ENCODE measurements at places on chromosomes 2 and 18.

DNA sequence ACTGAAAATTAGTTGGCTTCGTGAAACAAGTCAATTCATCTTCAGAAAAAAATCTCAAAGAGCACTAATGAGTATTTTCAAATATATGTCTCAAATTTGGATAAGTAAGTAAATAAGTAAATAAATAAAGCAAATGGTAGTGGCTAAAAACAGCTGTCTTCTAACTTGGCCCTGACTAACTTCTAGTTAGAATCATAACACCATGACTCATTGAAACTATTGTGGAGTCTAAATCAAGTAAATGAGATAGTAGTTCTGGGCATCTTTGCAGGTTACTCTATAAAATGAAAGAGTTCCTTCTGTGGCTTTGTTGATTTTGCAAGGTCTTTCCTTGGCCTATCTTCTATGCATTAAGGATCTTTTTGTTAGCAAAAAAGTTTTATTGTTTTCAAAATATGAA is 110.7 kb downstream of the SLC8A1 start:
- no peak for DNase-seq

GRCh38 chr18:8769509-8770095 is 64.2 kb downstream of the MTCL1 start:
- DNase-seq = no peak

GRCh38 chr2:109128616-109129355 is at the start of gene SH3RF3:
TSS of gene SH3RF3 (plus strand) at chr2:109129205.
- DNase-seq = no peak

- no peak for DNase-seq
Measured at GRCh38 chr2:101264360-101264939, 11.8 kb downstream of the CNOT11 start.

- no peak for DNase-seq
Measured at GRCh38 chr2:122706757-122707223, 951.3 kb downstream of the TSN start.

DNA sequence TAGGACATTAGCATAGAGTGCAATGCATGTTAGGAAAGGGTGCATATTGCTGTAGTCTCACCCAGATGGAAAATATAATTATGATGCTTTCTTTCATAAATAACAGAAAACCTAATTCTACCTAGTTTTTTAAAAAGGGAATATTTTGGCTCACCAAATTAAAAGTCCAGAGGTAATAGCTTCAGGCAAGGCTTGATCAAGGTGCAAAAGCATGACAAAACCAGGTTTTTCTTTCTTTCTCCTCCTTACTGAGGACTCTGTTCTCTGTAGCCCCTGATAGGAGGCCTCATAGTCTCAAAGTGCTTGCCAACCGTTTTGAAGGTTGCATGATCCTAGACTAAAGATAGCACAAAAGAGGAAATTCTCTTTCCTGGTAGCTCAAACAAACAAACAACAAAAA is 349.9 kb downstream of the CTNNA2 start:
- no peak for DNase-seq

DNA sequence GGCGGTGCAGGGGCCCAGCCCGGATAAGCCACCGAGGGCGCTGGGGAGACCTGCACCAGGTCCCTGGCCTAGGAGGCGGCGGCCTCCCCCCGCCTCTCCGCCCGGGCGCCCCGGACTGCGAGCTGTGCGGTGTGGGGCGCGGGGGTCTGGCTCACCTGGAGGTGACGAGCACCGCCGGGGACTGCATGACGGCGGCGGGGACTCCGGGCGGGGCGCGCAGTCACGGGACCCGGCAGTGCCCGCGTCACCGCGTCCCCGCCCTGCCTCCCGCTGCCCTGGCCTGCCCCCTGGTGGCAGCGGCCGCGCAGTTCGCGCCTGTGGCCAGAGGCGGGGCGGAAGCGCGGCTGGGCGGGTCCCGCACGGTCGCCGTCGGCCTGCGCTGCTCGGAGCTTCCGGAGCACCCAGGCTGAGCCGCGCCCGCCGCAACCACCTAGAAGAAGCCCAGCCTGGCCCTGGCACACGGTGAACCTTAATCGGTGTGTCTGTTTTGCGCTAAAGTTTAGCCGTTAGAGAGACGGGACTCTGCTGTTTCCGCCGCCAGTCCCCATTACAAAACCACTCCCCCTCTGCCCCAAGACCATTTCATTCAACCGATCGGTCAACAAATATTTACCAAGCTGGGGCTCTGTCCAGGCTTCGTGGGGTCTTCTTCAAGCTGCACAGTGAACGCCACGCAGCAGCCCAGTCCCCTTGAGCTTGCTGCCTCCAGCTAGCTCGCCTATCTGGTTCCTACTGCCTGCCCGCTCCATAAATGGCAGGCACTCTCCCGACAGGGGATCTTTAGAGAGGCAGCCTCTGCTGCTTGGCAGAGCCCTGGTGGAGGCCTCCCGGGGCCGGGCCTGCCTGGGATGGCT is at the start of gene HS1BP3:
TSS of gene HS1BP3 (minus strand) at position 222 of the 854 bp plus-strand sequence. CDS start at position 187, 35 bp downstream.
- DNase-seq = peak; percentile 81

- DNase-seq = no peak
Measured at GRCh38 chr18:11148680-11149440, 509 bp downstream of the PIEZO2 start.

- no peak for DNase-seq
Measured at GRCh38 chr2:197256021-197256420, 54.6 kb downstream of the ANKRD44 start.

DNA sequence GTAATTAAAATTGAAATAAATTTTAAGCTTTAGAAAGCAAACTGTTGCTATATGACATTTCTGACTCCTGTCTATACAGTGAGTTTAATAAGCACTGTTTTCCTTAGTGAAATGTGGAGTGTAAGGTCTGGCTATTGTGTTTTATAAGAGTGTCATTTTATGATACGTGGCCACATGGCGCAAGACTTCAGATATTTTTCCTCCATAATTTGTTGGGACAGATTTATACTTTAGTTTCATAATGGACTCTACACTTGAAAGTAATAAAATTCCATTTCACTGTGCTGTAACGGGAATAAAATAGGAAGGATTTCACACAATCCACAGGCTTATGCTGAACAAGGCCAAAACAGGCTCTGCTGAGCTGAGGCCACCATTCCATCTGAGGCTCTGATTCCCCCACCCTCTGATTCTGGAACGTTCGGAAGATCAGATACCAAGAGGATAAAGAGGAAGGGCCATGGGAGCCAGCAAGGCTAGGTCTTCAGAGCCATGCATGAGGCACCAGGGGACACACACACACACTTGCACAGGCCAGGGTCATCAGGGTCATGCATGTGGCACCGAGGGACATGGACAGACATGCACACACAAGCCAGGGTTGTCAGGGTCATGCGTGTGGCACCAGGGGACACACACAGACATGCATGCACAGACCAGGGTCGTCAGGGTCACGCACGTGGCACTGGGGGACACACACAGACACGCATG is 35.6 kb downstream of the HDAC4 start:
- no peak for DNase-seq

GRCh38 chr2:16777123-16777870 is 111.7 kb upstream of the CYRIA start:
- no peak for DNase-seq

GRCh38 chr2:197171582-197171981 is 139.0 kb downstream of the ANKRD44 start:
- no peak for DNase-seq

- DNase-seq = no peak
Measured at GRCh38 chr18:58013241-58014211, 30.5 kb upstream of the NEDD4L start.

- DNase-seq = no peak
Measured at GRCh38 chr18:51236225-51236624, 38.7 kb upstream of the MEX3C start.

GRCh38 chr2:113236367-113237159 is 42.2 kb downstream of the PAX8 start:
- no peak for DNase-seq

DNA sequence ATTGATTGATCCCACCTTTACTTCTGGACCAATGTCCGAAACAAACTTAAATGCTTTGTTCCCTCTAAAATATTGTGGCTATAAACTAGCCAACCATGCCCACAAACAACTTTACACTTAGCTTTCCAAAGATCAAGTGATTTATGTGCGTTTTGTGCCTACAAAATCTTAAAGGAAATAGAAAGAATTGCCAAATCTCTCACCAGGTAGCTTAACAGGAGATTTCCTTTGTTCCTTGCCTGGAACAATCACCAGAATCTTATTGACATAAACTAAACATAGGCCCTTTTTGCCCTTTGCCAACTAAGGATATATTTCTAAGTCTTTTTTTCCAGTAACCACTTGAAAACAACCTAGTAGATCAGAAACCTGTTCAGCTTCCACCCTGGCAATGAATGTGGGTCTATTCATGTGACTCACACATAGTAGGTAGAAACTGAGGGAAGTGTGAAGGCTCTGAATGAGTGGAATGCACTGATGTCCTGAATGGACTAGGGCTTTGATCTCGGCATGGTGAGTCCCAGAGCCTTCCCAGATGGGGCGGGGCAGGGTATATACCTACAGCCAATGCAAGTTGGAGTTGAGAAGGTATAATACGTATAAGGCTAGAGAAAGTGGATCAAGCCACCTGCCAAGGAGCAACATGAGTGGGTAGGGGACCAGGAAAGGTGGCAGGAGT is 94.6 kb upstream of the PPP1CB start:
- no peak for DNase-seq

- no peak for DNase-seq
Measured at GRCh38 chr2:39640681-39641080, 25.0 kb upstream of the TMEM178A start.

- no peak for DNase-seq
Measured at GRCh38 chr2:37982847-37983246, 57.8 kb downstream of the RMDN2 start.

DNA sequence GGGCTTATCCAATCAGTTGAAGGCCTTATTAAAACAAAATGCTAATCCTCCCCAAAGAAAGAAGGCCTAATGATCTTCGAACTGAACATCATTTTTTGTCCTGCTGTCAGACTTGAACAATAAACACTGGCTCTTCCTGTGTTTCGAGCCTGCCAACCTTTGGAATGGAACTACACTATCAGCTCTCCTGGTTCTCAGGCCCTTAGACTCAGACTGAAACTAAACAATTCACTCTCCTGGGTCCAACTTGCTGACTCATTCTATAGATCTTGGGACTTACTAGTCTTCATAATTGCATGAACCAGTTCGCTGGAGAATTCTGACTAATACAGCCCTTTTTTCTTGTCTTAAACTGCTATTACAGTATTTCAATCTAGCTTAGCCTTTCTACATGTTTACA is 235.2 kb downstream of the LNPK start:
- DNase-seq = no peak

DNA sequence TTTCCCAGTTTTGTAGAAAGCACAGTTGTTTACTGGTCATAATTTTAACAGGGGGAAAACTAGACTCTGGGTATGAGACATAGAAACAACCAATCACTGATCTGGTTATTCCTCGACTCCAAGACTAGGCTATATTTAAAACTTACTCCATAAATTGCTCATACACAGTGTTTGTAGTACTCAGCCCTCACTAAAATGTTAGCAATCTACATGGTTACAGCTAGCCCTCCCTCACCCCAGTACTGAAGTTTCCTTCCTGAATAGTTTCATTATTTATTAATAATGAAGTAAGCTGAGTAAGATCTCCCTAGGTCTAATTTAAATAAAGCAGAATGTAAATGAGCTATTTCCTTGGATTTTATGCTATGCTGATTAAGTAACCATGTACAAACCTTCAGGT is 275.1 kb downstream of the CDH20 start:
- DNase-seq = no peak

DNA sequence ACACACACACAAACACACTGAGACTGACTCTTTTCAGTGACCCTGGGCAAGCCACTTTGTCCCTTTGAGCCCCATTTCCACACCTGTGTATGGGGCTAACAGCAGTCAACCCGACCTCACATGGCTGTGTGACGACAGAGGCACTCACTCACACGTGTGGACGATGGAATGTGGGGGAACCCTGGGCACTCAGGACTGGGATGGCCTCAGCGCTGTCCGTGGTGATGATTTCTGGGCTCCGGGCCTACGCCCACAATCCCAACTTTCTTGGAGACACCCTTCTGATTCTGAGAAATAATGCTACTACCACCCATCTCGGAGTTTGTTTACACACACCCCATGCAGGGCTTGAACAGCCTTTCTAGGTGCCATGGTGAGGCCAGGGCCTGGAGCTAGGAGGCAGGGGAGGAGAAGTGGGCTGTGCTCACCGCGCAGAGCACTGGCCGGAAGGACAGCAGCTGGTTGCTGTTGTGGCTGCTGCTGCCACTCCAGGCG is 1.5 kb downstream of the CRYBA2 start:
- DNase-seq = no peak

- DNase-seq = no peak
Measured at GRCh38 chr2:203948733-203949132, 12.2 kb downstream of the ICOS start.

DNA sequence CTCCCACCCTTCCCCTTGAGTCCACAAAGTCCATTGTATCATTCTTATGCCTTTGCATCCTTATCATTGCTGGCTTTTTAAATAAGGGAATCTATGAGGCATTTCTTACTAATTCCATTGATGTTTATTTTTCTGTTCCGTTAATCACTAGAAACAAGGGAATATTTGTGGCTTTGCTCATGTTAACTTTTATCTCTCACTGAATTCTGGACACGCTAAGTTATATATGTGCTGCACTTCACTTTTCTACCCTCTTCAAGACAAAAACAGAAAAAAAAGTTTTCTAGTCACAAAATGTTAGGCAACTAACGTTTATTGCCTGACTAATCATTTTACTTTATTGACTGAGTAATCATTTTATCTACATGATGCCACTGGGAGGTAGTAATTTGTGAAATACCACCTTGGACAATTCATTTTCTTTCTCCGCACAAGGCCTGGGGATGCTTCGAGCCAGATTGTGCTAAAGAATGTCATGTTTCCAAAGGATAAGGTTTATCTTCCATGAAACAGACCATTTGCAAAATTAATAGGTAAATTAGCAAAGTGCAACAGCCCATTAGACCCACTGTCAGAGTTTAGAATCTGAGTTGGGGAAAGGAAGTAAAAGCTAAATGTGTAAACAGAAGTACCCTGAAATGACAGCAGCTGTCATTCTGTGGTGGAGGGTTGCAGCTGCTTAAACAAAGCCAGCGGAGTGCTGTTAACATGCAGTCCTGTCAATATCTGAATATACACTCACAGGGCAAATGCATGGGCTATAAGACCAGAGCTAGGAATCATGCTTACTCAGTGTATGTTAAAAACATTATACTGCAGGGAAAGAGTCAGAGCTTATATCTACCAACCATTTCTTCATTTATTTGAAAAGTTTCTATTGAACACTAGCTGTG is 658.7 kb downstream of the CNTNAP5 start:
- no peak for DNase-seq

Measured in stimulated activated CD8-positive, alpha-beta memory T cell treated with anti-CD3 and anti-CD28 coated beads, Interleukin-7, amount 100 ng/mL, for 1 hour (primary cell).